ENCODE measurements at places on chromosomes 12 and 14.

DNA sequence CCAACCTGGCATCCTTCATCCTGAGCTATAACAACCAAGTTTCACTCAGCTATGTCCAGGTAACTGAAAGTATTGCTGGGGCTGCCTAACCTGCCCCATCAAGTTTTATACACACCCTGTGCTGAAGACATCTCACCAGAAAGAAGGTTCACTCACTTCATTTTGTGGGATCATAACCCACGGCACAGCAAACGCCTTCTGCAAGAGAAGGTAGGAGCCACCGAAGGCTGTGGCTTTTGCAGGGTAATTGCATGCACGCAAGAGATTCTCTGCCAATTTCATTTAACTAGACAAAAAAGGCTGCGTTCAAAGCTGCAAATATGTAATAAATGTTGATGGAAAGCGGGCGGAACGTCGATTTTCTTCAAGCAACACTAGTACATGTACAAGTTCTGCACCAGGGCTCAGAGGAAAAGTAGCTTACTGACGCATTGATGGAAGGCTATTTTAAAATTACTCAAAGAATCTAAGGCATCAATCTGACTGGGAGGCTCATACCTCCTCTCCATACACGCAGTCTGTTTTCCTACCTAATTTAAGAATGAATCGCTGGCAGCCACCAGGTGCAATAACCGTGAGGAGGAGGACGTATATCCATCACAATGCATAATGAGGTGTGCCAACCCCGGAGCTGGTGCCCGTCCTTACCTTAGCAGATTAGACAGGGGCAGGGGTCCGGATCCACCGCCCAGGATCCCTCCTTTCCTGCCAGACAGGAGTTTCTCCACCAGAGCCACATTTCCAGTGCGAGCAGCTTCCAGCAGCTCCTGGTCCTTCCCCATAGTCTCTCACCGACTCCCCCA, 1.1 kb downstream of the ANKS1B start:
- DNase-seq: no peak

DNA sequence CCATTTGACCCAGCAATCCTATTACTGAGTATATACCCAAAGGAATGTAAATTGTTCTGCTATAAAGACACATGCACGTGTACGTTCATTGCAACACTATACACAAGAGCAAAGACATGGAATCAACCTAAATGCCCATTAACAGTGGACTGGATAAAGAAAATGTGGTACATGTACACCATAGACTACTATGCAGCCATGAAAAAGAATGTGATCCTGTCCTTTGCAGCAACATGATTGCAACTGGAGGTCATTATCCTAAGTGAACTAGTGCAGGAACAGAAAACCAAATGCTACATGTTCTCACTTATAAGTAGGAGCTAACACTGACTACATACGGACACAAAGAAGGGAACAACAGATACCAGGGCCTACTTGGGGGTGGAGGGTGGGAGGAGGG, 45.7 kb upstream of the VRK1 start:
- no peak for DNase-seq

GRCh38 chr12:131818821-131819585, 9.2 kb upstream of the MMP17 start:
- no peak for DNase-seq

- DNase-seq: no peak
Observed at GRCh38 chr12:22234561-22234960, 99.9 kb downstream of the ST8SIA1 start.

GRCh38 chr14:55867719-55868118, 250.5 kb upstream of the PELI2 start:
- no peak for DNase-seq

- DNase-seq: no peak
Observed at GRCh38 chr12:4648104-4648500, 749 bp downstream of the AKAP3 start.

DNA sequence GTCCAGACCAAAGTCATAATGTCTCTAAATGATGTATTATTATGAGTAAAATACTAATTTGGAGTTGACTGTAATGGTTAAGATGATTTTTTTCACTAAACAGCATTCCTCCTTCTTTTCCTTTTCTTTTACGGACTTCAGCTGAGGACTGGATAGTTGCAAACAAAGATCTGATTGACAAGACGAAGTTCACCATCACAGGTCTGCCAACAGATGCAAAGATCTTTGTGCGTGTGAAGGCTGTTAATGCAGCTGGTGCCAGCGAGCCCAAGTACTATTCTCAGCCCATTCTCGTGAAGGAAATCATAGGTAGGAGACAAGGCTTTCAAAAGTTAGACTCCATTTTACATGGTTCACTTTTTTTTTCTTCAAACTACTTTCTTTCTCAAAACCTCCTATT, 29.8 kb upstream of the CHPT1 start:
- DNase-seq: no peak

GRCh38 chr12:90854136-90854689, 100.8 kb downstream of the CCER1 start:
- no peak for DNase-seq

DNA sequence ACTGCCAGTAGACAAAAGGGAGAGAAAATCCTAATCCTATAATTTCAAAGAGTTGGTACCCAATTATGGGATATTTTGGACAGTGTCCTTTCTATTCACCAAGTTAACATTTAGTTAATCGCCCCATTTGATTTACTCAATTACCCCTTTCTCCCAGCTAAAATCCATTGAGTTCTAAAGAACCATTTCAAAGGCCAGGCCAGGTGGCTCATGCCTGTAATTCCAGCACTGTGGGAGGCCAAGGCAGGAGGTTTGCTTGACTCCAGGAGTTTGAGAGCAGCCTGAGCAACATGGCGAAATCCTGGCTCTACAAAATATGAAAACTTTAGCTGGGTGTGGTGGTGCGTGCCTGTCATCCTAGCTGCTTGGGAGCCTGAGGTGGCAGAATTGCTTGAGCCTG, 5.5 kb upstream of the GPR19 start:
- no peak for DNase-seq

- no peak for DNase-seq
Observed at GRCh38 chr14:97873291-97873690, 1076.1 kb downstream of the VRK1 start.

- DNase-seq: no peak
Observed at GRCh38 chr14:59964251-59965007, 44.5 kb downstream of the LRRC9 start.

GRCh38 chr12:25970082-25970481, 11.6 kb downstream of the RASSF8 start:
- DNase-seq: no peak

DNA sequence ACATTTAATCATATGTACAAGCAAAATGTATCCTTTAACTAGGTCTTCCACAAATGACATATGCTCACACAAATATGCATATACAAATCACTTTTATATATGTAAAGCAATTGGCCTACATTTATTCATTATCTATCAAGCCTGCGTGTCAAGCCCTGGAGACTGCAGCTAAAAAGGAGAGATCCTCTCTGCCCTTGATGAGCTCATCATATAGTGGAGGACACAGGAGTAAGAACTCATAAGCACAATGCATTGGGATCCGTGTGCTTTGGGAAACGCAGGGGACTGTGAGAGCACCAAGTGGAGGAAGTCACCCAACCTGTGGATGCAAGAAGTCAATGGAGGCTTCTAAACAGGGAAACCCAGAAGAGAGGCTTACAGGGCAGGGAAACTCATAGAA, 735.7 kb downstream of the BCL11B start:
- no peak for DNase-seq

- DNase-seq: peak; percentile 36
Observed at GRCh38 chr14:58072288-58073071, 79.5 kb downstream of the ARMH4 start.

- DNase-seq: no peak
Observed at GRCh38 chr14:70810621-70811020, 1.3 kb upstream of the MAP3K9 start.

DNA sequence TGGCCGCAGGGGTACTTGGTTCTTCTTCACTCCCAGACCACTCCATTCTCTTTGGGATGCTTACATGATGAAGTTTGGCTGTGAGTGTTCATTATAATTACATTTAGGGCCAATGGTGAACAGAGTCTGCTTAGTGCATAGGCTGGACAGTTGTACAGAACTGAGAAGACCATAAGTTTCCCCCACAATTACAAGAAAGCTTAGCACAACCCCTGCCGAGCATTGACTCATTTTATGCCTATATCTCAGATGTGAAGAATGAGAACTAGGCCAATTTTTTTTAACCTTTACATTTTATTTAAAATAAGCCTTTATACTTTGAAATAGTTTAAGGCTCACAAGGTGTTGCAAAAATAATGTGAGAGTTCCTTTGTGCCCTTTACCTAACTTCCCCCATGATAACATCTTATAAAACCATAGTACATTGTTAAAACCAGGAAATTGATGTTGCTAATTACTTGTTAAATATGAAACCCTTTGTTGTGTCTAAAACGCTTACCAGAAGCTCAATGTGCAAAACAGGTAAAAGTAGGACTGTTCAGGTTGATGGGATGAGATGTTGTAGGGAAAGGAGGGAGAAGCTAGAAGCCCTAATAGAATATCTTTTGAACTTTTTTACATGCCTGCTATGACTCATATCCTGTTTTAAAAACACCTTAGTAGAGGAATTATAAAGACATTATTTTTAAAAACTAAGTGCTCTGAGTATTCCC, 47.2 kb downstream of the ALDH1L2 start:
- no peak for DNase-seq

GRCh38 chr14:21860172-21860571, 186.6 kb upstream of the OR4E1 start:
- DNase-seq: peak; percentile 31

GRCh38 chr14:31986405-31986804, 90.7 kb upstream of the ARHGAP5 start:
- DNase-seq: no peak

DNA sequence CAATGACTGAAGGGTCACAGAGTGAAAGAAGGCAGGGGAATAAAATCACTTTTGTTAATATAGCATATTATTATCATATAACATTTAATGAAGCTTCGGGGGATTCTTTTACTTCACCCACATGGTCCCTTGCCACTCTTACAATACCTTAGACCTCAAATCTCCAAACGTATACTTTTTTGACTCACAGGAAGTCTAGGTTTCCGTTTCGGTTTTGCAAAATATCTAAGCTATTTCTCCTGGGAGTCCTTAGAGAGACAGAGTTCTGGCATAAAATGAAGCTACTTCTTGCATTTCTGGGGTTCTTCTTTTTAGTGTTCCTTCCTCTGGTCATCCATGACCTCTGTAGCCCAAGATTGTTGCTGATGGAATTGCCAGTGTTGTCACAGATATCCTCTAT, 590.5 kb upstream of the ATP2B1 start:
- DNase-seq: no peak

DNA sequence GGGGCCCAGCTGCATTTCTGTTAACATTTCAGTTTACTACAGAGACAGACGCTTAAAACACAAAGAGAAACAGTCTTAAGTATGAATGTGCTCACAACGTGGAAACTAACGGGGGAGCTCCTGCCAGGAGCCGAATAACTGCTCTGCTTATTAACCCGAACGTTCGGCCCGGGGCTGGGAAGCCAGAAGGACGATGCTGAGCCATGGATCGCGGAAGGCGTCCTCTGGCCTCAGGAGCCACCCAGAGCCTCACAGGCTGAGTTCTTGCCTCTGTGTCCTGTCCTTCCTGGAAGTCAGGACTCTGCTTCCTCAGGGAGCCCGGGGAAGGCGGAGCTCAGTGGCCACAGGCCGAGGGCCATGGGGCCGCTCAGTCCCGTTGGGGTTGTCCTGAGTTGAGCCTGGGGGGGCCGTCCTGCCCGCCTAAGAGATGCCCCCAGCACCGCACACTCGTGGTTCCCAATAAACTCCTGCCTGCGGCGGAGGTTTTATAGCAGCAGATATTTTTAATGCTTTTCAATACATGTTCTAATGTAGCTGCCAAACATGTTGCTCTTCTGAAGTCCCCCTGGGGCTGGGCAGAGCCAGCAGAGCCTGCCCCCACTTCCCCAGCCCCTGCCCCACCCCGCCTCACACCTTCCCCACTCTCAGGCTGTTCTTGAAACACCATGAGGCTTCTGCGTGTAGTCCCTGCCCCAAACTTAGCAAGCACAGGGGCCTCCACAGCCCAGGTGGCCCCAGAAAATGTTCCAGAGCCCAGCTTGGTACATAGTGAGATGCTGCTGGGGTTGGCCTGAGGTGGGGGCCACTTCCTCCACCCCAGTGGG, 3.4 kb upstream of the TEX22 start:
- no peak for DNase-seq

- no peak for DNase-seq
Observed at GRCh38 chr12:111443086-111443485, 37.4 kb downstream of the SH2B3 start.

DNA sequence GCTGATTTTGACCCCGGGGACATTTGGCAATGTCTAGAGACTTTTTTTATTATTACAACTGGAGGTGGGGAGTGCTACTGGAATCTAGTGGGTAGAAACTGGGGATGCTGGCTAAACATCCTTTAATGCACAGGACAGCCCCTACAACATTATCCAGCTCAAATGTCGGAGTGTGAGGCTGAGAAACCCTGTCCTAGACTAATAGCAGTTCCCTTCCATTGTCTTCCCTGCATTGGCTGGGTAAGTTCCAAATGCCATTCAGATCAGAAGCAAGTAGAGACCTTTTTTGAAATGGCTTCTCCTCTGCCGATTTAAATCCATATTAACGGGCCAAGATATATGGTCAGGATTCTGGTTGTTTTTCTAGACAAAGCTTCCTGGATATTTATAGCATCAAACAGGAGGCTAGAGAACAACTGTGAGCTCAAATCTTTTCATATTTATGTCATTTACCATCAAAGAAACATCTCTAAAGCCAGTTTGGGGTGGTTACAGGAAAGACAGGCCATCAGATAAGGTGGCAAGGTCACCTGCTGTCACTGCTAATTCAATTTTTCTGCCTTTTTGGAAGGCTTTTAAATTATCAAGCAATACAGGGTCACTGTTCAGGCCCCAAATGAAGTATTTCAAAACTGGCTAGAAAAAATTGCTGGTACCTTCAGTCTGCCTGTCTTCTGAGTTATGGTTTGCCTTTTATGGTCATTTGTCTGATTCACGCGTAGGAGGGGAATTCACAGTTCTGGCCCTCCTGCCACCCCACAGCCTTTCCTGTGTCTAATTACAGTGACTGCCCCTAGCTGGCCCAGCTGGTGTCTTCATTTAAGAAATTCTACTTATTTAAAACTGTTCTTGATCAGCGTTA, 20.1 kb upstream of the AKAP5 start:
- no peak for DNase-seq

- DNase-seq: no peak
Observed at GRCh38 chr14:76490735-76491134, 114.8 kb downstream of the ESRRB start.

- DNase-seq: no peak
Observed at GRCh38 chr12:123280971-123281370, 9.3 kb upstream of the CDK2AP1 start.

DNA sequence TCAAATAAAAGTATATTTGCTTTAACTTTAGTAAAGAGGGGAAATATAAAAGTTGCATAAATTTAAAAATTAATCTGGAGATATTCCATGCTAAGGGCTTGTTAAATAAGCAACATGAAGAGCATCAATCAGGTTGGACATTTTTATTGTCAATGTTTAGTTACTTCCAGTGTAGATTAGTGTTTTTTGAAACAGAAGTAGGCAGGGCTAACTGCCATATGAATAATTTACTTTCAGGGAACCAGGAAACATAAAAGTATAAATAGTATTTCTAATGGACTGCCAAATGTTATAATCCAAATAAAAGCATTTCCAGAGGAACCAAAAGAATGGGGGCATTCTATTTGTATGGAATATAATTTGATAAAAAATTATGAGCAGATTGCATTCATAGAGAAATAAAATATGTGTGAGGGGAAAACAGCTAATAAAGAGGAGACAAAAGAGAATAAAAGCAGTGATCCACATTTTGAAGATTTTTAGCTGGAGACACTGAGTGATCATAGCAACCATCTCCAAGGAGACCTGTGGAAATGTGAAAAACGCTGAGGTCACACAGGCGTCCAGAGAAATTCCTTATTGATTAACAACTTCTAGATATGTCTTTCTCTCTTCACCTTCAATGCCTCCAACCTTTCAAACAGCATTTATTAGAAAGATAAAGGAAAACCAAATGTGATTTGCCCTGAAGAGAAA, 70.8 kb downstream of the SRGAP1 start:
- no peak for DNase-seq

All from stimulated activated CD4-positive, alpha-beta T cell treated with anti-CD3 and anti-CD28 coated beads, Interleukin-2, amount 100 ng/mL, for 24 hours (primary cell).